ENCODE measurements at places on chromosomes 2 and 18.

- DNase-seq: no peak
Observed at GRCh38 chr18:63307551-63308200, 11.9 kb downstream of the BCL2 start.

DNA sequence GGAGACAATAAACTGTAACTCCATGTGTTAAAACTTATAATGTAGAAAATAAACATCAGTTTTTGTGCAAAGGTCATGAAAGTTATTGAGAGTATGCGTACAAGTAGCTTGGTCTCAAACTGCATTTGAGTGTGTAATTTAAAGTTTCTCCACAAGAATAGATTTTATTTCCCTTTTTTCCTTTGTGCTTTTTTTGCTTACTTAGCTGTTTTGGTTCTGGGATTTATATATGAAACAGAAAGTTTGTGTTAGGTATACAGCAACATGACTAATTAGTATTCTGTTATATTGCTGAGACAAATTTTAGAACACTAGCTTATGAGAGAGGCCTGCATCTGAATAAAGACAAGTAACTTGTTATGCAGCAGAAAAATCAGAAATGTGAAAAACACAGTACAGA lies 67.5 kb downstream of the GTF2A1L start:
- DNase-seq: no peak

- no peak for DNase-seq
Observed at GRCh38 chr2:138090330-138090729, 126.1 kb downstream of the HNMT start.

- no peak for DNase-seq
Observed at GRCh38 chr2:205914213-205915129, 171.5 kb downstream of the INO80D start.

DNA sequence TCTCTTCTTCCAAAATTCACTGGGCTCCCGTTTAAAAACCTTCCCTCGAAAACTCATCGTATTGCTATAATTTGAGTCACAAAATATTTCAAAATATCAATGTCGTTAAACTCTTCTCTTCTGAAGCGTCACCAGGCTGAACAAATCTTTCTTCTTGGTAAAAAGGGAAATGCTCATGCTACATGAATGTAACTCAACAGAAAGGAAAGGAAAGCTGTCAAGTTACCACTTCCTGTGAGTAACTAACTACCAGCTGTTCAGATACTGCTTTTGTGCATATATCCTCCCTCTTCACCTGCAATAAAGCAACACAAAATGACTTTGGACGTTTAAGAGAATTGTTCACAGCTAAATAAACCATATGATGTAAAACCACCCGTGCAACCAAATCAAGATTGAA lies 95.4 kb downstream of the DOCK10 start:
- no peak for DNase-seq

DNA sequence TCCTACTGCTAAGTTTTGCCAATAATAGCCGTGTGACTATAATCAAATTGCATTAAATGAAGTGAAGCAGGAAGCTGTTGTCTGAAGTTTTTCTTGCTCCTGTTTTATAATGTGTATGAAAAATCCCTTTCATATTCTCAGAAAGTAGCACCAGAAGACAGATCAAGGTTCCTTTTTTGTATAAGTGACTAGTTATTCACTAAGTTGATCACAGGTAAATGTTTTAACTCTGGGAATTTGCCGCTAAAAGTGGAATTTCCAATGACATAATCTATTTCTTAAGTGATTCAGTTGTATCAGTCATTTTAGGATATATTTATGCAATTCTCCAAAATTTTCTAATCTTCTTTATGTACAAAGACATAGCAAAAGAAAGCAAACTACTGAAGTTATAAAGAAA lies 99.6 kb downstream of the DPP4 start:
- no peak for DNase-seq

GRCh38 chr2:72001937-72002690 lies 145.5 kb downstream of the CYP26B1 start:
- no peak for DNase-seq

DNA sequence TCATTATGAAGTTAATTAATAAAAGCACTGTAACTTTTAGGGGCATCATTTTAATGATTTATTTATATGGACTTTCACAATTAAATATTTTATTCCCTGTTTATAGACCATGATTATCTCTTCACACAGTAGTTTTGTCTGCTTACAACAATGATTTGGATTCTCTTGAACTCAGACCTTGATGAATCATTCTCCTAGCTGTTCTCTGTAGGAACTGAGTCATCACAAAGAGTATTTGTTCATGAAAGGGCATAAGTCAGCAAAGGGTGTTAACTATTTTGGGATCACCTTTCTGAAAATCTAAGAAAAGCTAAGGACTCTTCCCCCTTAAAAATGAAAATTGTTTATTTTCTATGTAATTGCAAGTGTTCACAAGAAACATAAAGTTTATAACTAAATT lies 461.1 kb upstream of the UBE2E3 start:
- DNase-seq: no peak

DNA sequence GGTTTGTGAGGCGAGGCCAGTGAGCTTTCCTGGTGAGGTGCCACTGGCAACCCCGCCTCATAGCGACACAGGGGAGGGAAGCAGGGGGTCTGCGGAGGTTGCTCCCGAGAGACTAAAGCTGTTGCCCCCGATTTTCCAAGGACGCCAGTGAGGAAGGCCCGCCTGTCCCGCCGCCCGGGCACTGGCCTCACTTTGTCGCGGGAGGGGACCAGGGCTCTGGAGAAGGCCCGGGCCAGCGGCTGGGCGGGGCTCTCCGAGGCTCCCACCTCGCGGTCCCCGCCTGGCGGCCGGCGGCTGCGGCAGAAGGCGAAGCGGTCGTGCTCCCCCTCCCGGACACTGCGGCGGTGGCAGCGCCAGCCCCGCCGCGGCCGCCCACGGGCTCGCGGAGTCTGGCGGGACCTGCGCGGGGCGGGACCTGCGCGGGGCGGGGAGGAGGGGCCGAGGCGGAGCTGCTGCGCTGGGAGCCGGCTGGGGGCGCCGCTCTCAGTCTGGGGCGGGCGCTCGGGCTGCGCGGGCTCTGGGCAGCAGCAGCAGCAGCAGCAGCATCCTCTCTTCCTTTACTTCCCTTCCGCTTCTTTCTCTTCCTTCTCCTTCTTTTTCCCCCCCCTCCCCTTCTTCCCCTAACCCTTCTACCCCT lies at the start of gene MAP2:
Gene MAP2 (plus strand): TSS at position 486 of the 637 bp plus-strand sequence. CDS start 229,124 bp downstream, outside the sequence.
- peak; percentile 56 for DNase-seq

- no peak for DNase-seq
Observed at GRCh38 chr2:169365029-169365480, 2.7 kb upstream of the LRP2 start.

DNA sequence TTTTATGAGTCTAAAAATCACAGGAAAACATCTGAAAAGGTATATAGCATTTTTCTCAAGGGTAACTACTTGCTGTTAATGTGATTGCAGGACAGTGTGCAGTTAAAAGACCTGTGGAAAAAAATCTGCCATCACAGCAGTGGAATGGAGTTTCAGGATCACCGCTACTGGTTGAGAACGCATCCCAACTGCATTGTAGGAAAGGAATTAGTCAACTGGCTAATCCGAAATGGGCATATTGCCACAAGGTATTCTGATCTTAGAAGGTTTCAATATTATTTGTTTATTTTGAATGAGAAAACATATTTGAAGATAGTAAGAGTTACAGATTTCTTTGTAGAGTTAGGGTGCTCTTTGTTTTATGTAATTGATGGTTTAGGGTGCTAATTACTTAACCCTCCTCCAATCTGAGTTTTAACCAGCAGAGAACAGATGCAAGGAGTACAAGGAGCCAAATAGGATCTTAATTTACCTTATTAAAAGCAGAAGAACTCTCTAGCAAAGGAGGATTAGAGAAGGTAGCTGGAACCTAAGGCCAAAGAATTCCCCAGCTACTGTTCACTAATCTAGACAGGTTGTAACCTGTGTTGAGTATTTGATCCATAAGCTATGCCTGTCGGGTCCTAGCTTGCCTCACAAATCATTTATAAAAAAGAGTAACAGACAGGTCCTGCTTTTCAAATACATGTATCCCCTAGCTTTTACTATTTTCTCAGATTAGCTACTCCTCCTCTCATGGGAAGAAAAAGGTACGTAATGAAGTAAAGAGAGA lies 35.0 kb downstream of the PIKFYVE start:
- DNase-seq: no peak

DNA sequence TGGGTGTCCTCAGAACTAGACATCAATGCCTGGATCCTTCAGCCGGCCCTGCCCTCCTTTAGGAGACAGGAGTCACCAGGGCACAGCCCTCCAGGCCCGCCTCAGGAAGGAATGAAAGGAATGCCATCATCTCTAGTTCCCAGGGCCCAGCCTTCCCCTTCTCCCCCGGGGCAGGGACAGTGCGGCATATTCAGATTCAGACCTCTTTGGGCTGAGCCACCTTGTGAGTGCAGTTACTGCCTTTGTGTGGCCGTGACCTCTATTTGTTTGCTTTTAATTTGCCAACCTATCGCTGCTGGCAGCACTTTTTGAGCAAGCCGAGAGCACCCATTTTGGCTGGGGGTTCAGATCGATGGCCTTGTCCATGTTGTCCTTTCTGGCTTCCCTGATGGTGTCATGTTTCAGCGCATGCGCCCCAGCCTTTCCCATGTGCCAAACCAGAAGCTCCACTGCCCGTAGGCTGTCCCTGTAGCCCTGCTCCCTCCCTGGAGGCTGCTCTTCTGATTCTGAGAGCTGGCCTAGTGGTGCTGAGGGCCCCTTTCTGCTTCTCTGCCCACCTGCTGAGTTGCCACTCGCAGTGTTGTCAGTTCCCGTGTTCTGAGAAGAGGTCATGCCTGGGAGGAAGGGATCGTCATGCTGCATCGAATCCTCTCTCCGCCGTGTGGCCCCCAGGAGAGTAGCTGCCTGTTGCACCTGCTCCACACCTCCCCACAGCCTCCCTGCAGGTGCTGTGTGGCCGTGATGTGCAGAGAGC lies 10.9 kb downstream of the ANKRD23 start:
- DNase-seq: no peak

DNA sequence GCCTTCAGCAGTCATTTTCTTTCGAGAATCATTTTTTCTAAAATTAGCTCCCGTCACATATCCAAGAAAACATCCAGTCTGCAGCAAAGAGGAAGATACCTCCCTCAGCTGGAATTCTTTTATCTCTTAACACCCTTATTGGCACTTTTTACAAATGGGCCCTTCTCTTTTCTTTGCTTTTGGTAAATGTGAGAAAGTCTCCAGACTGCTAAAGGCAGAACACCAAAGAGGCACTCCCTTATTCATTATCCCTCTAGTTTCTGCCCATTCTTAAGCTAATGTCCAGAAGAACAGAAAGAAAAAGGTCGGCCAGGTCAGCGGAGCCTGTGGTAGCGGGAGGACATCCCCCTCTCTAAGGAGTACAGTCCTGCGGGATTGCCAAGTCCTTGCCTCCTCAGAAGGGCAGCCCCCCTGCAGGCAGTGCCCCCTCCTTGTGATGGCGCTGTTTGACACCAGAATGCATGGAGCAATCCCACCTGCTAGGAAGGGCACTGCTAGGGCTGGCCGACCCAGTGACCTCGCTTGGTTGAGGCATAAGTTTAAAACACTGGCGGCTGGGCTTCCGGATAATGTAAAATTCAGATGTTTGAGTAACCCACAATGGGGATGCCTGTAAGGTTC lies 34.0 kb downstream of the ST6GAL2 start:
- DNase-seq: no peak

DNA sequence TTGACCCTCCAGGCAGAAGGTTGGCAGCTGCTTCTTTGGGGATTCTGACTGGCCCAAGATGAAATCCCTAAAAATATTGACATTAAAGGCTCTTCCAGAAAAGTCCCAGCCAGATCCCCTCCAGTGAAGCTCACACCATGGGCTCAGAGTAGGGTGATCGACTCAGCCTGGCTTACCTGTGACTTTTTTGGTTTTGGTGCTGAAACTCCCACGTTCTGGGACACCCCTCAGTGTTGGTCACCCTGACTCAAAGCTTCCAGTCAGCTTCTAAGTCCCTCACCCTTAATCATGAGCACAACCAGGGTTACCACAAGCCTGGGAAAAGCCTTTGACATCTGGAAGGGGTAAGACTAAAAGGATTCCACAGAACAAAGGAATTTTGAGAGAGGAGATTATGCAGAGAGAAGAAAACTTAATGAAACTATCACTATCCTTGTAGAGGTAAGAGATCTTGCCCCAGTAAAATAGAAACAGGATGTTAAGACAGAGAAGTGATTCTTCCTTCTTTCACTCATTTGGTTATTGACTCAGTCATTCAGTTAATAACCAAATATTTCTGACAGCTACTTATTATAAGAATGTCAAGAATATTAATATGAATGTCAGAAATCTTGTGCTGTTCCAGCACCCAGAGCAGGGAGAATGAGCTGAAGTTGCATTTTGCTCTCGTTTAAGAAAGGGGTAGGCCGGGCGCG lies 66.8 kb upstream of the SEC11C start:
- DNase-seq: no peak

DNA sequence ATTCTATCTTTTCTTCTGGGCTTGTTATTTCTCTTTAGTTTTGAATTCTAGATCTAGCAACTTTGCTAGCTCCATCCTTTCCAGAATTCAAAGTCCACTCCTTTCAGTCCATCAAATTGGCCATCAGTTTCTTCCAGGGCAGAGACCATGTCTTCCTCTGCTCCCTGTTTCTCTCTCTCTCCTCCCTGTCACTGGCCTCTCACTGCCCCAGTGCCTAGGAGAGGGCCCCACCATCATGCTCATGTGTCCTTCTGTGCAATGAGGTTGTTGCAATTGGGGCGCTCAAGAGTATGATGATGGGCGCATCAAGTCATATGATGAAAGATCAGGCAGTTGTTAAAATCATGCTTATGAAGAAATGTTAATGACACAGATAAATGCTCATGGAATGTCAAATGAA lies 159.2 kb upstream of the HS6ST1 start:
- no peak for DNase-seq

GRCh38 chr2:140696449-140696848 lies 1434.4 kb downstream of the LRP1B start:
- no peak for DNase-seq

- no peak for DNase-seq
Observed at GRCh38 chr18:44725300-44726058, 44.8 kb downstream of the SETBP1 start.

DNA sequence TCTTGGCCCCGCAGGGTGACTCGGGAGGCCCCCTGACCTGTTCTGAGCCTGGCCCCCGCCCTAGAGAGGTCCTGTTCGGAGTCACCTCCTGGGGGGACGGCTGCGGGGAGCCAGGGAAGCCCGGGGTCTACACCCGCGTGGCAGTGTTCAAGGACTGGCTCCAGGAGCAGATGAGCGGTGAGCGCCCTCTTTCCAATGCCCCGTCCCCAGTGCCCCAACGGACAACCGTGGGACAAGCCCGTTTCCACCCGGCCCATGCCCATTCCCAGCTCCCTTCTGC lies 2.6 kb upstream of the CHRND start:
- no peak for DNase-seq

GRCh38 chr2:75619956-75620740 lies 26.4 kb upstream of the MRPL19 start:
- no peak for DNase-seq

DNA sequence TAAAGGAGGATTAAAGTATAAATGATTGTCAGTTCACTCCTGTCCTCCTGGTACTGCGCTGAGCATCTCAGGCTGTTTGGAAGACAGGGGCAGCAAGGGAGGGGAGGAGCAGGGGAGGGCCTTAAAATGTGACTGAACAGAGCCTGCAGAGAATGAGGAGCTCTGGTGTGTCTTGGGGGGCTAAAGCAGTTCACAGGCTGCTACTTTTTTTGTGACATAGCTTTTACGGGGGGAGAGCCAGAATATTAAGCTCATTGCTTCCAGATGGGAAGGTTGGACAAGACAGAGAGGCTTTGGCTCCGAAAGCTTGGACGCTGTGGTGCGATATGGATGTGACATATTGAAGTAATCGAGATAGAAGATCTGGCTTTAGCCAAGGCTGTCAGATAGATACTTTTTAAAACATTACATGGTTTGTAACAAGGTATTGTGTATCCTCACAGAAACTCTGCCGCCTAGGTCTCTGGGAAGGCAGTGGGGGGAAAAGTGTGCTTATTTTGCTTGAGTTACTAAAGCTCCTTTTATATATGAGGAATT lies 40.5 kb downstream of the RDH14 start:
- DNase-seq: no peak

GRCh38 chr18:8615397-8616027 lies 6.3 kb downstream of the RAB12 start:
- DNase-seq: no peak
